T-helper 1 cell (primary cell): ENCODE measurements at places on chromosomes 5 and 9.

- DNase-seq = no peak
These were observed 56.4 kb downstream of the LHFPL2 start for GRCh38 chr5:78591972-78592700.

DNA sequence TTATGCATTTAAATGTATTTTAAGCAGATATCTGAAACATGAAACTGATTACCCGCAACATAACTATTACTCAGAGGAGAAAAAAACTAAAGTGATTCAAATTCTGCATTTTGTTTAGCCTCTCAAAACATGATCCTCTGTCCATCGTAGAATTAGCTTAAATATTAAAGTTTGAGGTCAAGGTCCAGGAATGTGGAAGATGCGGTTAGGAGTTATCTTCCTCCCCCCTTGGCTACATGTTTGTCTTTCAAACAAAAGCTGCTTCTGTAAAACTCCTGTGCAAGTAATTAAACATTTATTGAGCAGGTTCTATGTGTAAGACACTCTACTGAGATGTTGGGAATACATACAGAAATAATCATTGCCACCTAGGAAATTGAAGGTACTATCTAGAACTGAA, 175.0 kb upstream of the ISL1 start:
- DNase-seq = no peak

DNA sequence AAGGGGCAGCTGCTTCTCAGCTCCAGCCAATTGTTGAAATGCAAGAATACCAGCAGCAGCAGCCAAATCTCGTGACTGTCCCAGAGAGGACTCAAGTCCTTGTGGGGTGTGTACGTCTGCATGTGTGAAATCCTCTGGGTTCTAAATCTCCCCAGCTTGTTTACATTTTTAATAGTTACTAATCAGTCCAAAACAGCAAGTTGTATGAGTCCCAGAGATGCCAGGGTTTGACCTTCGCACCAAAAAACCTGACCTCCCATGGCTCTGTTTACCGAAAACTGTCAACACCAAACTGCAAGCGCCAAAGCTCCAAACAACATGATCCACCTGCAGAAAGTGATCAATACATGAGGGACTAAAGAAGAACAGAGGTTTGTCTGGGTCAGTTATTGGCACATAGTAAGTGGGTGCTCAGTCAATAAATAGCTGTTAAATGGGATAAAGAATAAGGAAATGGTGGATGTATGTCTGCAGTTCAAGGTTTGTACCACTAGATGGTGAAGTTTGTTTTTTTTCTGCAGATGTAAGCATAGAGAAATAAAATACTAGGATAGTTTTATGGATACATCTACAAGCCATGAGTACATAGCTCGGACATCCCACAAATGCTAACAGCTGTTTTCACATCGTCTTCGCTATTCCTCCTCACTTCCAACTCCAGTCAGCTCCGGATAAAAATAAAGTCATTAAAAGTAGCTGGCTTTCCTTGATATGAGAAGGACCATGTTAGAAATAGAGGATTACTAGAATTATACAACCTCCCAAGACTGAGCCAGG, 85.3 kb upstream of the ADRB2 start:
- DNase-seq = no peak

GRCh38 chr9:120891245-120891883, 14.4 kb upstream of the PHF19 start:
- no peak for DNase-seq

DNA sequence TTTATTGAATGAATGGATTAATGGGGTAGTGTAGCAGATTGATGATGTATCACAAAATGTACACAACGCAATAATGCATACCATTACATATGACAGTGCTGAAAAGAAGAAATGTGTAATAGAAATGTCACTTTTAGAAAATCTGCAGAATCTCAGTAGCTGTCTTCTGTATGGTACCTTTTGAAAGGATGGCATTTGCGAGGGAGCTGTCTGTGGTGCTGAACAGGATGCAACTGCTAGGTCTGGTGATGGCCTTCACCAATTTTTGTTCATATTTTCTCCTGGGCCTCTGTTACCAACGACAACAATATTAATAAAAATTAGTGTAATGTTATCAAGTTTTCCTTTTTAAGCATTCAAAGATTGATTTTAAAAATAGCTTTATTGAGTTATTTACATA, 36.2 kb upstream of the OTULIN start:
- peak; percentile 10 for DNase-seq

- DNase-seq = no peak
These were observed 16.9 kb upstream of the CPLX2 start for GRCh38 chr5:175854231-175855040.

- peak; percentile 51 for DNase-seq
These were observed 110.4 kb downstream of the TRPM6 start for GRCh38 chr9:74777136-74777879.

GRCh38 chr5:32002755-32003154, 171.4 kb downstream of the GOLPH3 start:
- DNase-seq = no peak

DNA sequence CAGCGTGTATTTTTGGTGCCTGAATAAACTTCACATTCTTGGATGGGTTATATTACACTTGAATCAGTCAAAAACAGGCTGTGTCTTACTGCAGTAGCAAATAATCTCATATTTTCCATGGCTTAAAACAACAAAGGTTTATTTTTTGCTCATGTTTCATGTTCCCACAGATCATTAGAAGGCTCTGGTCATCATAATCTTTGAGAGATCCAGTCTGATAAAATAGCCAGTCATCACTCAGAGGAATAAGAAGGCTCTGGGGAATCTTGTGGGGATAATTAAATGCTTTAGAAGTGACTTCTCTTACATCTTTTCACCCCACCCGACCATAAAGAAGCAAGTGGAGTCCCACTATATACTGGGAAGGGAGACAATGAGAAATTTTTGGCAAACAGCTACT, 417.7 kb downstream of the PSAT1 start:
- no peak for DNase-seq

DNA sequence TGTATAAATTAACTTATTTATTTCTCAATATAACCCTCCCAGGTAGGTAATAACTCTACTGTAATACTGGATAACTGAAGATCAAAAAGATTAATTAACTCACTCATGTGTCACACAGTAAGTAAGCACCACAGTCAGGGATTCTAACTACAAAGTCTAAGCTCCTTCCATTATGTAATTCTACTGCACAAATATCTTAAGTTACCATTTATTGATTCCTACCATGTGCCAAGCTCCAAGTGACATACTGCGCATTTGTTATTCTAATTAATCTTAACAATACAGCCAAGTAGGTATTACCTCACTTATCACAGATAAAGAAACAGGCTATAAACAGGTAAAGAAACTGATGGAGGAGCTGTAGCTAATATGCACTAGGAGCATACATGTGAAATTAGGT, 58.3 kb downstream of the RANBP6 start:
- no peak for DNase-seq

DNA sequence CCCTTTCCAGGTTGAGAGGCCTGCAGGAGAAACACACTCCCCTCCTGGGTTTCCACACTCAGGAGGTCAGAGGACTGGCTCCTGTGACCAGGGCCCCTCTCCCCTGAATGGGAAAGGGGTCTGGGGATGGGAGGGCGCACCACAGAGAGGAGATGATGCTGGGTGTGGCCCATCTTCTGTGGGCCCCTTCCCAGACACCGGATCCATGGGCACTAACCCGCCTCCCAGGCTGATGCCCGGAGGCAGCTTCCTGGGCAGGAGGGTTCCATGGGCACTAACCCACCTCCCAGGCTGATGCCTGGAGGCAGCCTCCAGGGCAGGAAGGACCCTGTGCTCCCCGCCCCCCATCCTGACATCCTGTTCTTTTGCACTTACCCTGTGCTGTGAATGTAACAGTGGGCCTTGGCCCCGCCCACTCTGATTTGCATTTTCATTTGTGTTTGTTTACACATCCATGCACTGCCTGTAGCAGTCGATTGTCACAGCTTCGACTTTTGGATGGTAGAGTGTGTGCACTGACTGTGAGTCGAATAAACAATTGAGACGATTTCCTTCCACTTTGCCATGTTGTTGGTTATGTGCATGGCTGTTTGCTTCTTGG, 9.3 kb upstream of the DOLPP1 start:
- DNase-seq = no peak

- DNase-seq = no peak
These were observed 27.1 kb downstream of the ASPN start for GRCh38 chr9:92455217-92455616.

GRCh38 chr5:164950927-164951326, 1445.5 kb downstream of the MAT2B start:
- no peak for DNase-seq

GRCh38 chr9:35211854-35212253, 50.0 kb downstream of the UNC13B start:
- DNase-seq = no peak

DNA sequence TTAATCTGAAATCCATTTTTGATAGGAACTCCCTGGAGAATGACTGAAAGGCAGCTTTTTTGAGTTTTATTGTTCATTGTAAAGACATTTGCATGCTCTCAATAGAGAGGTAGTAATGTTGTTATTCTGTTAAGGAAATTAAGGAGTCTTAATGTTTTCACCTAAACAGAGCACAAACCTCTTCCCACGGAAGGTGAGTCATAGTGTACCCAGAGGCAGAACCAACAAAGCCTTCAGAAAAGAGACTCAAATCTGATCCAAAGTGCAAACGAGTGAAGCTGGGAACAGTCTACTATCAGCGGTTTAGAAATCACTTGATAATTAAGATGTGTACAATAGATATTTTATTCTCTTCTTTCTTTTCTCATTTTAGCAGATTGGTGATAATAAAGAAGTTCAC, 470.5 kb downstream of the PLK2 start:
- no peak for DNase-seq

DNA sequence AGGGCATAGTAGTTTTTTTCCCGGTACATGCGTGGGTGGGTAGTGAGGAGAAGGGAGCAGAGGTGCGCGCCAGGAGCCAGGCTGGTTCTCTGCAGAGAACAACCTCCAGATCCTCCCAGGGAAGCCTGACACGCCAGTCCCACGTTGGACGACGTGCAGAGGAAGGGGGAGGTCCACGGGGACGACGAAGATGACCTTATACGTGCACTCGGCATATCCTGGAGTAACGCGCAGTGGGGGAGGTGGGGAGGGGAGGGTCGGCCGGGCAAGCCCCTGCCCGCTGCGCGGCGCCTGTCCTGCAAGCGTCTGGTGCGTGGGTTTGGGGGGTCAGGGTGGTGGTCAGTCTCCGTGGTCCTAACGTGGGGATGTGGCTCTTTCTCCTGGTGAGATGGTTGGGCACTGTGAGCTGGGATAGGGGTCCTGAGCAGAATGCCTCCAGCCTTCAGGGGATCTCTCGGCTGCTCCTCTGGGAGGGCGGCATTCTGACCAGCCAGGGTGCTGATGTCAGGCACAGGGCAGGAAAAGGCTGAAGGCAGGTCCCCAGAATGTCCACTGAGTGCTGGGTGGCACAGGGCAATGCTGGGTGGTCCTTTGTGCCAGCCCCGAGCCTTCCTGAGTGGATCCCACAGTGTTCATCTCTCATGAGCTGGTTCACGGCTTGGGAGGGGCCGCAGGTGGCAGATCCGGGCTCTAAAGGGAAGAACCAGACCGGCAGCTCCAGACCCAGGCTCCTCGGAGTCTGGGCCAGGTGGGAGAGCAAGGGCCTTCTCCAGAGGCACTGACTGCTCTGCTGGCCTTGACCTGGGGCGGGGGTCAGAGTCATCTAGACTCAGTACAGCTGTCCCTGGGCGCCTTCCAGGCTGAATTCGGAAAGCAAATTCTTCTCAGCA, 10.5 kb upstream of the SCGB3A1 start:
- DNase-seq = no peak

GRCh38 chr9:20854444-20854843, 170.4 kb downstream of the FOCAD start:
- DNase-seq = no peak

- no peak for DNase-seq
These were observed 47.3 kb upstream of the ANXA1 start for GRCh38 chr9:73104342-73104741.

DNA sequence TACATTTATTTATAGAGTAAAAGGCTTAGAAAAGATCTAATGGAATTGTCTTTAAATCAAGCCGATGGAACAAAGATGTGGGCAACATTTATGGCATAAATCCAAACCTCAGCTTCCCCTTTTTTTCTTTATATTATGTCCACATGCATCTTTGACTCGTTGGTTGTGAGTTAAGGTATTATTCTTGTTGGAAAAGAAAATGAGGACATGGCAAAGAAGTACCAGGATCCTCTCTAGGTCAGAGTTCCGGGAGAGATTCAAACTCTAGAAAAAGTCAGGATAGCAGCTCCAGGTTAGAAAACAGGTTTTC, 508 bp upstream of the NME5 start:
- no peak for DNase-seq

DNA sequence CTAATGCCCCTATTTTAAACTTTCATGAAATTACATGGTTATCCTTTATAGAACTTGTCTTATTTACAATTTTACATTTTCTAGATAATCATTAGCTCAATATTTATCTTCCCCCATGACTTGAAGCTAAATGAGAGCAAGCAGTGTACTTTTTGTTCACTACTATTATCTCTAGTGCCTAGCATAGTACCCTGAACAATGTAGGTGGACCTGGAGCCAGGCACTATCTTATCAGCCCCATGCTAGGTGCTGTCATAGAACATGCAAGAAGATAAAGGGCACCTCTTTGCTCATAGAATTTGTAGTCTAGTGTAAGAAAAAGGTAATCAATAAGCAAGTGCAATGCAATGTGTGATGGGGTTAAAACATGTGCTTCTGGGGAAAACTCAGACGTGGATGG, 399.9 kb downstream of the ELAVL2 start:
- DNase-seq = no peak

- no peak for DNase-seq
These were observed 89.7 kb upstream of the CDKN2B start for GRCh38 chr9:22098643-22099332.

DNA sequence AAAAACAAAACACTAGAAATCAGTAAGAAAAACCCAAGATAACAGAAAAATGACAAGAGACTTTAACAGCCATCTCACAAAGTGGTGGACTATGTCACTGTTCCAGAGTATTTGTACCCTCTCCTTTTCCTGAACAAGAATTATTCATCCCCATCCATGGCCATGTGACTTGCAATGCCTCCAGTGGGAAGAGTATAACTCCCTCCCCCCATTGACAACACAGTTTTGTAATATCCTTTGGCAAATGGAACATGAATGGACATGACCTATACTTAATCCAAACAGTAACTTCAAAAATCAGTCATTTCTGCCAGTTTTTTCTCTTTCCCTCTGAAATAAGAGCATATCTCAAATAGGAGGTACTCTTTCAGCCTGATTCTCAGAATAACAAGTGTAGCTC, 33.9 kb downstream of the PTBP3 start:
- DNase-seq = no peak

- DNase-seq = no peak
These were observed 56.3 kb downstream of the ERAP1 start for GRCh38 chr5:96751203-96752169.

- no peak for DNase-seq
These were observed 211.0 kb upstream of the ADAMTS16 start for GRCh38 chr5:4929092-4929655.
